Cerebellar cortex (tissue), 1 donor: ENCODE measurements at places on chromosomes 16 and 17.

DNA sequence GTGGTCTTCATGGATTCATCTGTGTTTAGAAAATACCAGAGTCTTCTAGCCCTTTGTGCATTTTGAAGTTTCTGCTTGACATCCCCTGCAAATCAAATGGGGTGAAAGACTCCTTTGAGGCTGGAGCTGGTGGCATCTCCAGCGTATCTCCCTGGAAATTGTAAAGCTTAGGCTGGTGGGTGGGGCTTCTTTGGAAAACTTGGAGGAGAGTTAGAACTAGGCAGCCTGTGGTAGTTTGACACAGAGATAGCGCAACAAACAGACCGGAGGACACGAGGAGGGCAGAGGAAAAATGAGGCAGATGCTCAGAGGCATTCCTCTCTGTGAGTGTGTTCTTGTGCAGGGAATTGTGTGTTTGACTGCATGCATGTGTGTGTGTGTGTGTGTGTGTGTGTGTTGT, 116.3 kb downstream of the IRX5 start:
- no peak for DNase-seq

DNA sequence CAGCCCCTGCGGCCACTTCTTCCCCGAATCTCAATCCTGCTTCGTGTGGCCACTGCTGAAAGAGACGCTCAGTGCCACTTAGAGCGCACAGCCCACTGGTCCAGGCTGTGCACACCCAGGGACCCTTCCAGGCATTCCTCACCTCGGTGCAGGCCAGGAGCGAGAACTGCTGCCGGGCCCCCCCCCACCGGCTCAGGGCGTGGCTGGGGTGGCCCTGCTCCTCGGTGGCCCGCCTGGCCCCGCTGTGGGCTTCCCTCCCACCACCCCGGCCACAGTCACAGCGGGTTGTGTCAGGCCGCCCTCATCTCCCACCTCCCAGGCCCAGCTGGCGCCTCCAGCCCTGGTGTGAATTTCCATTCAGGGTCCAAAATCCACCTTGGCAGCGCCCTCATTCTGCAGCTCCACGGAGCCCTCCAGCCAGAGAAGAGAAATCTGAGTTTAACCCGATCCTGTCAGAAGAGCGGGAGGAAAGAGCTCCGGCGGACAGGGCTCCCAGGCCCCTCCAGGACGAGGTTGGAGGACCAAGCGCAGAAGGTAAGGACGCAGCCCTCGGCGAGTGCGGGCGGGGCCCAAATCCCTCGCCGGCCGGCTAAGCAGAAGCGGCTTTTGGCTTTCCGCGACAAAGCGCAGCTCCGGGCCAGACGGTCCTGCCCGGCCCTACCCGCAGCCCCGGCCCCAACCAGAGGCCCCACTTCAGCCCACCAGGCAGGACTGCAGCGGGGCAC, 12.0 kb downstream of the TBC1D16 start:
- peak; percentile 77 for DNase-seq

GRCh38 chr16:65743558-65743957, 621.7 kb upstream of the CDH11 start:
- no peak for DNase-seq

DNA sequence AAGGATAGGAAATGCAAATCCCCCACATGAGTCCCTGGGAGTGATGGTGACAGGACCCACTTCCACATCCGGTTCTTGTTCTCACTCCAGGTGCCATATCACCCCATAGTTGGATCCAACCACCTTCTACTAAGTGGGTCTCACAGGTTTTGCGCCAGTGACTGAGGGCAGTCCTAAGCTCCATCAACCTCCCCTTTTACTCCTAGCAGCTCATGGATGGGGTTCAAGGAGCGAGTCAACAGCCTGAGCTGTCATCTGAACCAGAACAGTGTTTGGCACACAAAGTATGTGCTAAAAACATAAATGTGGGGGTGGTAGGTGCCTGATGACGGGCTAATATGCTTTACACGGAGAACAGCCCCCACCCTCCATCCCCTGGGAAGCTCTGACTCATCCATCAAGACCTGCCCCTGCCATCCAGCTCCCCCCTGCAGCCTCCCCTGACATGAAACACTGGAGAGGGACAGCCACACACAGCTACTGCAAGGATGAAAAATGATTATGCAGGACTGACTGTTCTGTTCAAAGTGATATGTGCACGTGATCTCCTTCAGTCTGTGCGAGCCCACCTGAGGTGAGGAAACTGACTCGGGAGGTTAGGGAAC, 143.2 kb upstream of the CDH5 start:
- no peak for DNase-seq

- no peak for DNase-seq
Observed at GRCh38 chr17:81250286-81251093, 11.4 kb downstream of the NDUFAF8 start.

- DNase-seq, result no peak
Observed at GRCh38 chr17:15264542-15264941, 584 bp downstream of the PMP22 start.

- DNase-seq, result no peak
Observed at GRCh38 chr16:314795-315299, 31.9 kb downstream of the PDIA2 start.

DNA sequence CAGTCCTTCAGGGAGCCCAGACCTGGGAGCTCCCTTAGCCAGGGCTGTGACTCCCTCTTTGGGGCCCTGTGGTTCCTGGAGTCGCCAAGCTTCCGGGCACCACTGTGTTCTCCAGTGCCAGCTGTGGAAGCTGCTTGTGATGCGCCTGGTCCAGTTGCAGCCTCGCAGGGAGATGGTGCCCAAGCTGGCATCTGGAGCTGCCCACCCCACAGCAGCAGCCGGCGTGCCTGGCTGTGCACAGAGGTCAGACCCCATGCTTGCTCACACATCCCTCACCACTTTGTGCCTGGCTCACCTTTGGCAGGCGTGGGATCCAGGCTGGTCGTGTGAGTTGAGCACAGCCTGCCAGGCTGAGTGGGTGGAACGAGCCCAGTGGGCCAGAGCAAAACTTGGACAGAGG, 18.2 kb downstream of the RHOT1 start:
- no peak for DNase-seq

DNA sequence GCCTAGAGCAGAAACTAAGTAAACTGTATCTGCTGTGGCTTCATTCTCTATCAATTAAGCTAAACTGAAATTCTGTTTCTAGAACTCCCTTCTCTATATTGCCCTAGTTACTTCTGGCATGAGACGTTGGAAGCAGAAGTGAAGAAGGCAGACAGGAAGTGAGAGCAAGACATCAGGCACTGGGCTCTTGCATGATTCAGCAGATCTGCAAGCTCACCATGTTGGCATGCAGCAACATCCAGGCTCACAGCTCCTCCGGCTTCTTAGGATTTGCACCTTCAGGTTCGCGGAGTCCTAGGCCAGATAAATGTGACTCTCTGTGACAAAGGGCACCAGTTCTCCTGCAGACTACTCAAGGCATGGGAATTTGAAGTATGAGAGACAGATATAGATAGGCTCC, 148.3 kb downstream of the CDH8 start:
- no peak for DNase-seq

GRCh38 chr17:74943808-74944522, 8.3 kb downstream of the OTOP3 start:
- DNase-seq, result no peak

DNA sequence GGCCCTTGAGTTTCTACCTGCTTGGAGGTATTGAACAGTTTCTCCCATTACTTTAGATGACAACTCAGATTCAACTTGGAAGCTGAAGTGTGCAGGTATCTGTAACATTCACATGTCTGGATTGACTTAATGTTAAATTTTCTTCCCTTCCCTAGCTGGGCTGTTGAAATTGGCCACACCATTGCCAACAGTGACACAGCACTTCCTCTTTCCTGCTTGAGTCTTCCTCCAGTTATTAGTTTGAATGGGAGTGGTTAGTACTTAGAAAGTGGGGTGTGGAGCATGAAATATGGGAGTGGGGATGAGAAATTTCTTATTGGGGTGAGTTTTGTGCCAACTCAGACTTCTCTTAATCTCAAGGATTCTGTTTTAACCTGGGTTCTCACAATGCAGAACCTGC, 454.9 kb downstream of the KCNJ2 start:
- DNase-seq, result no peak

- no peak for DNase-seq
Observed at GRCh38 chr16:48432136-48432535, 46.9 kb upstream of the SIAH1 start.

- DNase-seq, result no peak
Observed at GRCh38 chr17:17239832-17240231, 2.9 kb upstream of the FLCN start.

DNA sequence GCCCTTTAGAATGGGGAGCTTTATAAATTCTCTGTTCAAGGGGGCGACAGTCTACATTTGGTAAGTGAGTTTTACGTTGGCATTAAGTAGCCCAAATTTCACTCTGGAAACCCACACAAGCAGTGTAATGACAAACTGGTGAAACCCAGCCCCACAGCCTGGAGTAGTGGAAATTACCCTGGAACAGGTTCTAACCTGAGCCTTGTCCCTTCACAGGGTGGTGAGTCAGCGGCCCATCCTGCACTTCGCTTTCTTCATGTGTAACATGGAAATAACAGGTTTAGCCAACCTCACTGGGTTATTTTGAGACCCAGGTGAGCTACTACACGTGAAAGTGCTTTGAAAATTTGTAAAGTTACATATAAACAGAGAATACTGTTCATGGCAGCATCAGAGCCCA, 3.5 kb upstream of the TLCD3A start:
- no peak for DNase-seq
